ENCODE measurements at places on chromosomes 1 and 21.

GRCh38 chr1:44213222-44214112 lies at the start of gene DMAP1:
DMAP1 (plus strand) TSS chr1:44213471; CDS start chr1:44213754, 283 bp downstream.
- DNase-seq = peak; percentile 87

DNA sequence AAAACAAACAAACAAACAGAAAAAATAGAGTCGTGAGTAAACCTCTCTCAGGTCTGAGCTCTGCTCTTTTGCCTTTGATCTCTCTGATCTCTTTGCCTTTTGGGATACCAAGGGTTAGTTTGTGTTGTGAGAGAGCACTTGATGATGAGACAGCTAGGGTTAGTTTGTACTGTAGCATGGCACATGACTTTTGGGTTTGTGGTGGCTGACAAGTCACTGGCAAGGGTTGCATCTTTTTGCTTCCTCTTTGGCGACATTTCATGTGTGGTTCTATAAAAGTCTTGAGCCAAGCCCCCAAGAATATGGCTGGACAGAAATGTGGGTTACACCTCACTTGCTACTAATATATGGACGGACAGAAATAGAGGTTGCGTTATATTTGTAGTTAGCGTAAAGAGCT lies 60.5 kb downstream of the TESK2 start:
- DNase-seq = no peak

GRCh38 chr1:205547936-205548827 lies 43.7 kb downstream of the CDK18 start:
- no peak for DNase-seq

DNA sequence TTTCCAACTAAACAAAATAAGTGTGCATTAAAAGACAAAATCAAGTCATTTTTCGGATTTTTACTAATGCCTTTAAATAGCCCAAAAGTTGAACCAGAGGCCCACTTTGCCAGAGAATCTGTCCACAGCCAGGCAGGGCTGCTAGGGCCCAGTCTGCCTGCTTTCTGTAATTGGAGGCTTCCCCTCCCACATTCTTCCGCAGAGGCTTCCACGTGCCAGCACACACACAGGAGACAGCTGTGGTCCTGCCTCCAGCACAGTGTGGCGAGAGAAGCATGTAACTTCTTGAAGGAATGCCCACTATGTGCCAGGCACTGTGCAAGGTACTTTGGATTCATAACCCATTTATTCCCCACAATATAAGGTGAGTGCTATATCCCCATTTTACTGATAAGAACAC lies 11.3 kb upstream of the PDZK1IP1 start:
- no peak for DNase-seq

DNA sequence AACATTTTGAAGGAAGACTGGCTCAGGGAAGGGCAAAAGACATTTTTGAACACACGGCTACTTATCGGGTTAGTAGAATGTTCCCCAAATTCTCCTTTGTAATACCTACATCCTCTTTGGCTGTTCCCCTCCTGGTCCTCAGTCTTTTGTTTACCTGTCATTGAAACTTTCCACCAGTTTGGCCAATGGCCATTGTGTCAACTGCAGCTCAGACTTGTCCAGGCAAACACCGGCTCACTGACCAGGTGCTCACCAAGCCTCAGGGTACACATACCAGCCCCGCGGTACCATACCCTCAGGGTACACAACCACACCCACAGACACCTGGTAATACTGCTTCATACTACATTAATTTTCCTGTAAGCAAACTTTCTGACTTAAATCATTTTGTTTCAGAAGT lies 84.8 kb upstream of the ZNF648 start:
- no peak for DNase-seq
